ENCODE measurements at places on chromosomes 2 and 18. TPM values are rescaled to one million over a fixed set of nuclear protein-coding genes. Genes with fewer than 3 reads are reported as not detected.

The TBC1D8 gene
- 0.29 TPM for total RNA-seq

GRCh38 chr2:181761175-181761574 is 80.9 kb upstream of the NEUROD1 start:
- no peak for DNase-seq

GRCh38 chr2:62407838-62408237 is 98.2 kb downstream of the TMEM17 start:
- no peak for DNase-seq

GRCh38 chr2:197248623-197249022 is 62.0 kb downstream of the ANKRD44 start:
- DNase-seq: no peak

DNA sequence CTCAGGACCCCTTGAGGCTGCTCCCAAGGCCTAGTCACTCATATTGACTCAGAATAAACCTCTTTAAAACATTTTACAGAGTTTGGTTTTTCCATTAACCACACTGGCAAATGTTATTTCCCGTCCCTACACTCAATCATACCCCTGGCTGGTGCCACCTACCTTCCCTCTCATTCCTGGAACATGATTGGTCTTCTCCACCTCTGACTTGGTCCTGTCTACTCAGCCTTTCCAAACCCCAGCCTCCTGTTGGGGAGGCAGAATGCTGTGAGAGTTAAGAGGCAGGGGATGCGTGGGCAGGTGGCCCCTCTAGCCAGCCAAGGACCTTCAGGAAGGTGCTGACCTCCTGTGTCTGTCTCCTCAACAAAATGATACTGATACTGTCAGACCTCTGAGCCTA is 149.3 kb downstream of the CABLES1 start:
- DNase-seq: no peak

DNA sequence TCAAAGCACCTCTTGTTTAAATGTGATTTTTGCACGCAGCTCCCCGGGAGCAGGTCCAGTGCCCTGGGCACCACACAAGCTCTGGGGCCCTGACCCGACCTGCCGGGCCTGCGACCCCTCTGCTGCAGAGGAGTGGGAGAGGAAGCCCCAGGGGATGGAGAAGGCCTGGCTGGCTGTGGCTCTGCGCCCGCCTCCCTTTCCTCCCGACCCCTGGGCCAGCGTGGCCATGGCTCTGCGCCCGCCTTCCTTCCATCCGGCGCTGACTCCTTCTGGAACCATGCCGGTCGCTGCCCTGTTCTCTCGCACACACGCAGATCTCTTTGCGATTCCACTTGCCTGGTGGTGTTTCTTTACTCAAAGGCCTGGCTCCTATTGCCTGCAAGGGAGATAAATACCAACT is 166.5 kb upstream of the SALL3 start:
- no peak for DNase-seq

GRCh38 chr2:24513281-24514071 is 22.4 kb downstream of the NCOA1 start:
- DNase-seq: no peak

All from natural killer cell treated with Interleukin-12 subunit alpha and Interleukin-12 subunit beta and Interleukin-15 and Interleukin-18, amount 100 ng/mL, for 72 hours (primary cell).